ENCODE measurements at places on chromosomes 6 and 20. TPM values are rescaled to one million over a fixed set of nuclear protein-coding genes. Genes with fewer than 3 reads are reported as not detected.

GRCh38 chr6:170257376-170257775 lies 33.5 kb downstream of the DLL1 start:
- no peak for DNase-seq
- H3K27me3 ChIP-seq, result no peaks in the 10 kb centered on the region
- H3K4me3 ChIP-seq, result no peak overlapping the region
- no peak overlapping the region for H3K27ac ChIP-seq
- H3K36me3 ChIP-seq, result no peaks in the 10 kb centered on the region
- H3K4me1 ChIP-seq, result no peaks in the 10 kb centered on the region

GRCh38 chr6:17393892-17394631 lies 667 bp downstream of the CAP2 start:
- DNase-seq, result peak; percentile 64
- peak overlapping the region; percentile 76 for H3K4me3 ChIP-seq
- H3K4me1 ChIP-seq, result peaks cover 14% of the 10 kb centered on the region
- peak overlapping the region; percentile 73 for H3K27ac ChIP-seq
- no peaks in the 10 kb centered on the region for H3K27me3 ChIP-seq
- H3K36me3 ChIP-seq, result no peaks in the 10 kb centered on the region

- no peaks in the 10 kb centered on the region for H3K4me1 ChIP-seq
- H3K4me3 ChIP-seq, result no peak overlapping the region
- H3K27me3 ChIP-seq, result no peaks in the 10 kb centered on the region
- no peak for DNase-seq
- no peak overlapping the region for H3K27ac ChIP-seq
- no peaks in the 10 kb centered on the region for H3K36me3 ChIP-seq
These were observed 138.6 kb downstream of the AIG1 start for GRCh38 chr6:143199291-143199690.

DNA sequence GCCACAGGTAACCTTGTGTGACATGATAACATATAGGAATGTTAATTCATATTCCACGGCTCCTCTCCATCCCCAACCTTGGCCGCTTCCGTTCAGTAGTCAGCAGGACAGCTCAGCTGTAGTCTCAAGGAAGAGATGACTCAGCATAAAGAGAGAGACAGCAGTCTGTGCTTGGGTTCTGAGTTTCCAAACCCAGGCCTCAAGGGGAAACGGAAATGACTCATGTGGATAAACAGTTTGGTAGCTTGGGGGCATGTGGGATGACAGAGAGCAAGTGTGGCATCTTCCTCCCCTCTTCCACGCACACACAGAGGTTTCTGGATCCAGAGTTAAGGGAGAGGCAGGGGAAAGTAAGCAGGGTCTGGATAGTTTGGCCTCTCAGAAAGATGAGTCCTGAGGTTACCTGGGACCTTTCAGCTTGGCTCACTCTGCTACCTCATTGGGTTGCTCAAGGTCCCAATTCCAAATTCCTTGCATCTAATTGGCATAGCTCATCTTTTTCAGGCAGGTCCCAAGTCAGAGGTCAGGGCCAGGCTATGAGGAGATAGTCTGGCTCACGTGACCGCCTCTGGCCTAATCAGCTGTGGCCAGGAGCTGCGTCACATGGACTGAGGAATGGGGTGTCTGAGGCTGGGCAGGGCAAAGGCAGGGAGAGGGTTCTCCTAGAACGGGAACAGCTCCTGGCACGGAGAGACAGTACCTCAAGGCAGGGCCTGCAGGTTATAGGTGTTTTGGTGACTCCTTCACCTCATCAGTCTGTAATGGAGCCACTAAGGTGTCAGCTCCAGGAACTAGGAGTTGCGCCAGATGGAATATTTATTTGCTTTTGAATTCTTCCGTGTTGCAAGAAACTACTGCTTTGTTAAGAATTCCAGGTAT lies 36.5 kb upstream of the MLN start:
- peaks cover 21% of the 10 kb centered on the region for H3K4me1 ChIP-seq
- no peaks in the 10 kb centered on the region for H3K36me3 ChIP-seq
- H3K27ac ChIP-seq, result peak overlapping the region; percentile 73
- DNase-seq, result peak; percentile 79
- H3K27me3 ChIP-seq, result no peaks in the 10 kb centered on the region

DNA sequence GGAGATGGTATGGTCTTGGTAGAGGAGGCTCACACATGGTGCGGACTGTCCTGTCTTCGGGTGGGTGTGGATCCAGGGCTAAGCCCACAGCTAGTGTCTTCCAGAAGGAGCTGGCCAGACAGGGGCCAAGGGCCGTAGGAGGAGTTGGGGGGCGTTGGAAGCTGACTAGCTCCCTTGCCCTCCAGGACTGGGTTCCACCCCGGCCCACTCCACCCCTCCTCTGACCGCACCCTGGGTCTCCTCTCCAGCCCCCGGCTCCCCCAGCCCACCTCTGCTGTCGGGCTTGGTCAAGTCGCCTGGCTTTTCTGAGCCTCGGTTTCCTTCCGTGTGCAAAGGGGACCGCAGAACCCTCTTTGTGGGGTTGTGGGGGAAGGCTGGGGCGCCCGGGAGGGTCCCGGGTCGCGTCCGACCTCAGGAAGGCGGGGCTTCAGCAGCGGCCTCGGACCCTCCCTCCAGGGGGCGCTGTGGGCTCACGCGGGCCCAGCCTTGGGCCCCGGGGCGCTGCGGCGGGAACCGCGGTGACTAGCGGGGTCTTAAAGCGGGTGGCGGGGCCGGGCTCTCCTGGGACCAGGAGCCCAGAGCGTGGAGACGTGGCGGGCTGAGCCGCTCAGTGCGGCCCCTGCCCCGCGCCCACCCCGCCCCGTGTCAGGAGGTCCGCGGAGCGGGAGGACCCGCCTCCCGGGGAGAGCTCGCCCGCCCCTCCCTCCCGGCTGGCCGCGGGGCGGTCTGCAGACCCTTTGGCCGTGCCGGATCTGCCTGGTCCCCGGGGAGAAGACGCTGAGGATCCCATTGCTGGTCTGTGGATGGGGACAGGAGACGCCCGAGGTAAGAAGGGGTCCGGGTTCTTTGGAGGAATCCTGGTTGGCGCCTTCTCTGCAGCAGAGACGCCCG lies 5.4 kb downstream of the NPBWR2 start:
- H3K27ac ChIP-seq, result peak overlapping the region; percentile 43
- no peak for DNase-seq
- H3K27me3 ChIP-seq, result no peaks in the 10 kb centered on the region
- peaks cover 4% of the 10 kb centered on the region for H3K4me1 ChIP-seq
- peak overlapping the region; percentile 68 for H3K4me3 ChIP-seq

RPS21 gene
- 2,488 TPM for total RNA-seq

JAG1 gene
- 31.9 TPM for total RNA-seq

IL17A gene
- not detected for total RNA-seq

HLA-DQA1 gene
- 0.86 TPM for total RNA-seq

TBCC gene
- 17.1 TPM for total RNA-seq

CNBD2 gene
- 3.1 TPM for total RNA-seq

UBE2V1 gene
- total RNA-seq, result 114 TPM
